Spleen (tissue), 13 donors: ENCODE measurements at places on chromosomes 1 and 21.
A peak's percentile ranks its signal among the peaks of the same experiment; 100 is the strongest.

GRCh38 chr1:151585622-151586021 lies 26.2 kb upstream of the SNX27 start:
- H3K27ac ChIP-seq, result no peak overlapping the region
- peaks cover 3% of the 10 kb centered on the region for H3K36me3 ChIP-seq
- no peaks in the 10 kb centered on the region for H3K27me3 ChIP-seq

DNA sequence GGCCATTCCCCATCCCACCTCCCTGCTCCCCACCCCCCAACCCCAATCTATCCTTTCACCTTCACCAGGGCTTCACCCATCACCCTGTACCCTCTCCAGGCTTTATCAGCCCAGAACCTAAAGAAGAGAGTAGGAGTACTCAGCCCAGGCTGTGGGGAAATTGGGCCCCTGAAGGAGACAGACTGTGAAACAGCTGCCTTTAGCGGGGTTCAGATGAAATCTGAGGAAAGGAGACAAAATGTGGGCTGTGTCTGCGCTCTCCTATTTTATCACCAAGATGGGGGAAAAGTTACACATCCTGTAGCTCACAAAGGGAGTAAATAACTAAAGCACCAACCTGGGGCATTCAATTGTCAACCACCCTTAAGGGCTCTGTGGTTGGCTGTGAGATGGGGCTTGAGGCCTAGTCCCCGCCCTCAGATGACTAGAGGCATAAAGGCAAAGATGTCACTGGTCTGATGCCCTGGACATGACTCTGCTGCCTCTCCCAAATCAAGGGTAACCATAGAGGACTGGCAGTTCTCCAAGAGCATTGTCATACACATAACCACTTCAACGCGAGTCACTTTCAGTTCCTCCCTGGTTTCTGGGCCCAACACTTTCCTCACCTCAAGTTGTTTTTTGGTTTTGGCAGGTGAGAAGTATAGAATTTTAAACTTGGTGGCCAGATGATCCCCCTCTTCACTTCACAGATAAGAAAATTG lies 30.0 kb downstream of the SLC27A3 start:
- peak; percentile 83 for DNase-seq
- peaks cover 20% of the 10 kb centered on the region for H3K36me3 ChIP-seq
- H3K4me3 ChIP-seq, result no peak overlapping the region
- no peaks in the 10 kb centered on the region for H3K27me3 ChIP-seq
- peak overlapping the region; percentile 39 for H3K27ac ChIP-seq

DNA sequence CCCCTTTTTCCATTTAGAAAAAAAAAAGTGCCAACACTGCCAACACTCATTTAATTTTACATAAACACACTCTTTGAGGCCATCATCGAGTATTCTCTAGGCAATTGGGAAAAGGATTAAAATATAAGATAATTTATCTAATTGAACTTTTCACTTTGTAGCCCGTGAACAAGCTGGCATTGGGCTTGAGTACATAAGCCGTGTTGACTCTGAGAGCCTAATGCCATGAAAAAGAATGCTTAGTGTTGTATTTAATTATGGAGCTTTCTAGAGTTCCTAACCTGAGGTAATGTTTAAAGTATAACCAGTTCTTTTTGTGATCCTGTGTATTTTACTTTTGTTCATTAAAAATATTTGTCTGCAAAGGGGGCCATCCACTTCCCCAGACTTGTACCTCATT lies 193.8 kb downstream of the LYPLAL1 start:
- no peaks in the 10 kb centered on the region for H3K4me1 ChIP-seq
- DNase-seq, result no peak
- peaks cover 40% of the 10 kb centered on the region for H3K27me3 ChIP-seq
- H3K36me3 ChIP-seq, result no peaks in the 10 kb centered on the region
- no peak overlapping the region for H3K4me3 ChIP-seq

- no peaks in the 10 kb centered on the region for H3K4me1 ChIP-seq
- H3K36me3 ChIP-seq, result no peaks in the 10 kb centered on the region
- no peak for DNase-seq
- H3K27me3 ChIP-seq, result no peaks in the 10 kb centered on the region
- H3K4me3 ChIP-seq, result no peak overlapping the region
Measured at GRCh38 chr1:188061881-188062280, 1233.1 kb downstream of the PLA2G4A start.
